Motor neuron (in vitro differentiated cells): ENCODE measurements at places on chromosomes 2 and 18.

DNA sequence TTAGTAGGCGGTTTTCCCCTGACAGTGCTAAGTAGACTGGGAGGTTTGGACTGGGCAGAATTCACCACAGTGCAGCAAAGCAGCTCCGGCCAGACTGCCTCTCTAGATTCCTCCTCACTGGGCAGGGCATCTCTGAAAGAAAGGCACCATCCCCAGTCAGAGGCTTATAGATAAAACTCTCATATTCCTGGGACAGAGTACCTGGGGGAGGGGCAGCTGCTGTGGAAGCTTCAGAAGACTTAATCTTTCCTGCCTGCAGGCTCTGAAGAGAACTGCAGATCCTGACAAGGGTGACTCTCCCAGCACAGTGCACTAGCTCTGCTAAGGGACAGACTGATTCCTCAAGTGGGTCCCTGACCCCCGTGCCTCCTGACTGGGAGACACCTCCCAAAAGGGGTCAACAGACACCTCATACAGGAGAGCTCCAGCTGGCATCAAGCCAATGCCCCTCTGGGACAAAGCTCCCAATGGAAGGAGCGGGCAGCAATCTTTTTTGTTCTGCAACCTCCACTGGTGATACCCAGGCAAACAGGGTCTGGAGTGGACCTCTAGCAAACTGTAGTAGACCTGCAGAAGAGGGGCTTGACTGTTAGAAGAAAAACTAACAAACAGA lies 266.8 kb upstream of the CRIM1 start:
- no peak for ATAC-seq

- ATAC-seq: no peak
These were observed 34.9 kb downstream of the RNF138 start for GRCh38 chr18:32126538-32126937.

DNA sequence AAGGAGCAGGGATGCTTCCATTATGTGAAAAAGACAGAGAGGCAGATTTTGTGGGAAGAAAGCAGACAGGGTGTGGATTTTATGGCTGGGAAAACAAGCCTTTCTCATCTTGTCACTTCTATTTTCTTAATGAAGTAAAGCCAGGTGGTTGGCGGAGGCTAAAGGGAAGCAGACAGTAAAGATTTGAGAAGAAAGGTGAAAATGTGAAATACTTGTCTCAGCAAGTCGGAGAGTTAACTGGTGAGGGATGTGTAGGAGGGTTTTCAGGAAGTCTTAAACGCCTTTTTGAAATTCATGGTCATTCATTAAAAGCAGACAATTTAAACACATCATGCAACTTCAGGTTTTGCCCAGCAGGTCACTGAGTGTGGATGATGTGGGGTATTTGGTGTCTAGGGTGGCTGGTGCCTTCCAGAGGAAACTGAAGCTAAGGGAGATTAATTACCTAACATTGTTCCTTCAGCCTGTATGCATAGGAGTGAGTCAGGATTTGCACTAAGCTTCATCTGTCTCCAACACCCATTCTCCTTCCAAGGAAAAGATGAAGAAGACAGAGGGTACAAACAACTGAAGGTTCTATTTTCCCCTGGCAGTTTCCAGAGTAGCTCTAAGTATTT lies 20.7 kb downstream of the SLC14A2 start:
- no peak for ATAC-seq

DNA sequence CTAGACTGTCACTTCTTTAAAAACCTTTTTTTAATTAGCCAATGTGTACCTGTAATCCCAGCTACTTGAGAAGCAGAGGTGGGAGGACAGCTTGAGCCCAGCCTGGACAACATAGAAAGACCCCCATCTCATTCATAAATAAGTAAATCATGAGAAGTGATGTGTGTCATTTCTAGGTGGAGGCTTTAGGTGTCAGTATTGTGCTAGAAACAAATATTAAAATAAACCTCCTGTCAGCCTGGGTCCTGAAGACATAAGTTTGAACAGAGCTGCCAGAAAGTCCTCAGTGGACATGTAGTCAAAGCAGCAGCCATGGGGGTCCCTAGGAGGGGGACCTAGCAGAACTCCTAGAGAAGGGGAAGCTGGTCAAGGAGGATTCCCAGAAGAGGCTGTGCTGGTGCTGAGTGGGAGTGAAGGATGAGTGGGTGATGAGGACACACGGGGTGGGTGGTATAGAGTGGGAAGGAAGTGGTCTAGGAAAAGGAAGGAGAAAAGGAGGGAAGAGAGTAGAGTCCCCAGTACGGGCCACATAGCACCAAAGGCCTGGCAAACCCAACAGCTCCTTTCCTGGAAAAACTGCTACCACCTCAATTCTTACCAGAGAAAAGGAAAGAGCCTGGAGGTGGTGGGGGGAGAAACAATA lies 316.6 kb upstream of the NCKAP5 start:
- no peak for ATAC-seq

- ATAC-seq: no peak
These were observed 803.2 kb upstream of the POU3F3 start for GRCh38 chr2:104050656-104051242.

DNA sequence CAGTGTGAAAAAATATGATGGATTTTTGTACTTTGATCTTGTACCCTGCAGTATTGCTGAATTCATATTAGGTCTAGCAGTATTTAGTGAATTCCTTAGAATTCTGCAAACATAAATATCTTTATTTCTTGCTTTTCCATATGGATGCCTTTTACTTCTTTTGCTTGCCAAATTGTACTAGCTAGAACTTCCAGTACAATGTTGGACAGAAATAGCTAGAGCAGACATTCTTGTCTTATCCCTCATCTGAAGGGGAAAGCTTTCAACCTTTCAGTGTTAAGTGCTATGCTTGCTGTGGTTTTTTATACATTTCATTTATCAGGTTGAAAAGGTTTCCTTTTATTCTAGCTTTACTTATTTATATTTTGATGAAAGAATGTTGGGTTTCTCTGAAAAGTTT lies 1321.9 kb upstream of the CHAC2 start:
- ATAC-seq: no peak

- no peak for ATAC-seq
These were observed 98.3 kb upstream of the TMEM17 start for GRCh38 chr2:62604336-62604735.

DNA sequence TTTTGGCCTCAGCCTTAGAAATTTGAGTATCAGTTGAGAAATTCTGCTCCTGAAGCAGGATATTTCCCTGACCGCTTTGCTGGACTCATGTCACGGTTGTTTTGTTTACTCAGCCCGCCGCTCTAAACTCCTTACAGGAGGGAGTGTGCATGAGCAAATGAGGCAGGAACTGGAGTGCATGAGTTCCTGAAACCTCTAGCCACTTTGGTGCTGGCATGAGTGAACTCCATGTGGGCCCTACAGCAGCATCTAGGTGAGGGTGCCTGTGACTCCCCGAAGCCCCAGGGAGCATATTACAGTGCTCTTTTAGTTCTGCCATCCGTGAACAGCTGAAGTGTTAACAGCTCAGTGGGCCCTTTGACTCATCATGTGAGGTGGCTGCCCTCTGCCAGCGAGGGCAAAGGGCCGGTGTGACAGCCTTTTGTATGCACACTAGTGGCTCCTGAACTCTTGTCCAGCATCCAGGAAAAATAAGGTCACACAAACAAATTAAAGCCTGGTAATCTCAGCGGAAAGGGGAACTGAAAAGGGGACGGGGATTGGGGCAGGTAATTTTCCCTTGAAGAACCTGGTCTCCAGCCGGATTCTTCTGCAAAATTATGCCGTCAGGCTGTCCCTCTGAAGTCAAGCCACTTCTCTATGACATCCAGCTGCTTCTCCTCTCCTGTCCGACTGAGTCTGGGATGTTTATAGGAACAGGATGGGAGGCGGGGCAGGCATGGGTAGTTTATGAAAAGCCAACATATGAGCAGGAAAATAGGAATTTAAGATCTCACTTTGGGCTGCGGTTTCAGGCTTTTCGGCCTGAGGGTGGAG lies 1668.7 kb downstream of the SUCLG1 start:
- ATAC-seq: no peak
